Parietal lobe (tissue), 2 donors: ENCODE measurements at places on chromosomes 6 and 20. TPM values are rescaled to one million over a fixed set of nuclear protein-coding genes. Genes with fewer than 3 reads are reported as not detected.

ZNF337 gene
- 79.2 TPM for total RNA-seq

CFAP61 gene
- 3.1 TPM for total RNA-seq

TCFL5 gene
- total RNA-seq, result 8.1 TPM

C20orf202 gene
- total RNA-seq, result 1.3 TPM

SYCP2 gene
- 5.3 TPM for total RNA-seq

METTL24 gene
- total RNA-seq, result 1.6 TPM

PHF3 gene
- total RNA-seq, result 124 TPM

KHDRBS2 gene
- total RNA-seq, result 98.6 TPM

CCN6 gene
- total RNA-seq, result not detected

SMIM28 gene
- not detected for total RNA-seq

GSTA2 gene
- total RNA-seq, result not detected

VSTM2L gene
- total RNA-seq, result 50.7 TPM

KCNG1 gene
- total RNA-seq, result 27.5 TPM

OOEP gene
- total RNA-seq, result not detected

FOXS1 gene
- not detected for total RNA-seq

MUC21 gene
- total RNA-seq, result not detected

STX11 gene
- total RNA-seq, result 0.31 TPM

EYS gene
- total RNA-seq, result 1.9 TPM

CST2 gene
- not detected for total RNA-seq

ANGPT4 gene
- not detected for total RNA-seq

TNF gene
- not detected for total RNA-seq

LY6G6D gene
- not detected for total RNA-seq

TNFAIP3 gene
- 0.94 TPM for total RNA-seq

TFAP2D gene
- not detected for total RNA-seq

ULBP2 gene
- total RNA-seq, result 3.4 TPM

TAF4 gene
- total RNA-seq, result 23.5 TPM

SMLR1 gene
- total RNA-seq, result not detected

EYA4 gene
- 0.94 TPM for total RNA-seq

CASS4 gene
- total RNA-seq, result 0.31 TPM

NKAIN2 gene
- 133 TPM for total RNA-seq

SAPCD1 gene
- total RNA-seq, result 1.3 TPM

COL19A1 gene
- 4.7 TPM for total RNA-seq

MCCD1 gene
- total RNA-seq, result not detected

CAP2 gene
- 43.2 TPM for total RNA-seq

VARS2 gene
- total RNA-seq, result 41.9 TPM

CALHM6 gene
- total RNA-seq, result not detected

TP53INP2 gene
- total RNA-seq, result 9.1 TPM

SLC22A2 gene
- not detected for total RNA-seq

MAPK13 gene
- 3.4 TPM for total RNA-seq

FBXL4 gene
- 32.6 TPM for total RNA-seq

HUS1B gene
- total RNA-seq, result 8.8 TPM

PAK5 gene
- 67.0 TPM for total RNA-seq
